ENCODE measurements at places on chromosomes 1 and 21.

GRCh38 chr1:16321176-16321867, 31.0 kb downstream of the FBXO42 start:
- no peak for DNase-seq

DNA sequence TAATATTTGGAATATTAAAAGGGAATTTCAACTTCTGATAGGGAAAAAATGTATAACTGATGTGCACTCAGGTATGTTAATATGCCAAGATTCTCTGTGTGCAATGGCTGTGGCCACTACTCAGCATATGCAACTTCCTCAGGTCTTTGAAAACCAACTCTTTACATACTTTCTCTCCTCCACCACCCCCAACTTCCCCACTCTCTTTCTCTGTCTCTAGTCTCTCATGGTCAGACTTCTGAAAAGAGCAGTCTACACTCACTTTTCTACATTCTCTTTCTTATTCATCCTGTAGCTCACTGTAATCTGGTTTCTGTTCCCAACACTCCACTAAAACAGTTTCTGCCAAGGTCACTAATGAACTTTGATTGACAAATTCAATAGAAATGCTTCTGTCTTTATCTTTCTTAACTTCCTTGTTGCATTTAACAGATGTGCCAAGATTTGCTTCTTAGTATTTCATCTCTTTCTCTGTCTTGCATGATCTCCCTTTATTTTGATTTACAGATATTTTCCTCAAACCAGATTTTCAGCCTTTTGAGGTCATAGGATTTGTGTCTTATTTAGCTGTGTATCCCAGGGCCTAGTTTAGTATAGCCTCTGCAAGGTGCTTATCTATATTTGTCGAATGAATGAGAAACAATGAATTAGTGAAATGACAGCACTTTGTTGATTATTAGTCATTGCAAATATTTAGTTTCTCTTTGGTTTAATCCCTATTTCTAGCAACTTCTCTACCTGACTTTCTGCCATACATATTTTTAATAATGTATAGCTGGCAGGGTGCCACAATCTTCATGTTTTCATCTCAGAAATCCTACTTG, 168.9 kb downstream of the LMO4 start:
- DNase-seq: no peak

GRCh38 chr1:71861022-71861421, 421.3 kb downstream of the NEGR1 start:
- DNase-seq: peak; percentile 49

GRCh38 chr1:208988811-208989222, 594.7 kb upstream of the CAMK1G start:
- peak; percentile 43 for DNase-seq

- peak; percentile 28 for DNase-seq
Measured at GRCh38 chr1:247906504-247907047, 11.2 kb downstream of the OR2W3 start.

DNA sequence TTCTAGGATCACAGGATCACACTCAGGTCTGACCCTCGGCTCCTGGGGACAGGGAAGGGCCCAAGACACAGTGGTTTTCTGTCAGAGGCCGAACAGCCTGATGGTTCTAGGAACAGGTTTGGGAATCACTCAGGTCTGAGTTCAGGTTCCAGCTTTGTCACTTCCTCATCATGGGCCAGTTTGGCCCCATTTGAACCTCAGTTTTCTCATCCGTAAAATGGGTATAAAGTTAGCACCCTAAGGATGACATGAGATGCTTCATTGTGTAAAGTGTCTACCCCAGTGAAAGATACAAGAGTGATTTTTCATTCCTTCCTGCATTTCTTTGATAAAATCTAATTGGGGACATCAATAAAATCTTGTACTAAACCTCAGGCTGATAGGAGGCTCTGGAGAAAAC, 11.2 kb upstream of the ACTL8 start:
- no peak for DNase-seq

- no peak for DNase-seq
Measured at GRCh38 chr1:36797761-36798160, 236.6 kb downstream of the GRIK3 start.

DNA sequence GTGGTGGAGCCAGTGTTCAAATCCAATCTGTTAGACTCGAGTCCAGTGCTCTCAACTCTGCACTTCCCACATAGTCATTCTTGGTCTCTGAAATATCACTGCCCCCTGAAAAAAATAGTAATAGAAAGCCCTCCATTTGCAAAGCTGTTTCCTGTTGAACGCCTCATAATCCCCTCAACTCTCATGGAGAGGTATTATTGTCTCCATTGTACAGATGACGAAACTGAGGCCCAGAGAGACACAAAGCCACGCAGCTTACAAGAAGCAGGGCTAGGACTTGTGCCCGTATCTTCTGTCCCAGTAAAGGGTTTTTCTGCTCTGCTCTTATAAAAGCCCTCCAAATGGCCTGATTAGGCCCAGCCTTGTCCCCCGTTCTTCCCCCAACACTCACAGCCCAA, 6.2 kb upstream of the ARHGEF19 start:
- no peak for DNase-seq

DNA sequence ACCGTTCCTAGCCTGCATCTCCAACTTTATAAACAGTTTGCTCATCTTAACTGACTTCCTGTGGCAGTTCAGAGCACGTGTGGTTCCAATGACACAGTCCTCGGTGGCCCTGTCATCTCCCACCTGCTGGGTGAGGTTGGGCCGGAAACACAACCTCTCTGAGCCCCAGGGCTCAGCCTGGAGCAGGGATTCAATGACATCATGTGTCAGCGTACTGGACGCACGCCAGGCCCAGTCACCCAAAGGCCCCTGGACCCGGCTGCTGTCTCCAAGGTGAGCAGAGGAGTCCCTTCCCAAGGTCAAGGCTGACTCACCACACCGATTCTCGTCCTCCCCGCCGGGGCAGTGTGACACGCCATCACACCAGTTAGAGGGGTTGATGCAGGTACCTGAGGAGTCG, 19.9 kb downstream of the TMPRSS2 start:
- DNase-seq: no peak

DNA sequence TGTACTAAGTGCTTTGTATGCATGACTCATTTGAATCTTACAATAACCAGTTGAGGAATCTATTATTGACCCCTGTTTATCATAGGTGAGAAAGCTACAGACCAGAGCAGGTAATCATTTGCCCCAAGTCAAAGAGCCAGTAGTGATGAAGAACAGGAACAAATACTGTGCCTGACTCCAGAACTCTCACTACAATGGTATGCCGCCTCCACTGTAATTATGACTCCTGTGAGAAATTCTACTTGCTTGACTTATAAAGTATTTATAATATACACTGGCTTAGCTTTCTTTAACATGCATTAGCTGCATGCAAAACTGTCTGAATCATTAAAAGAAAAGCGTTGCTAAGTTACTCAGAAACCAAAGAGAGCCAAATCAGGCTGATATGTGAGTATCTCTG, 92.6 kb downstream of the ZNF281 start:
- peak; percentile 78 for DNase-seq

GRCh38 chr1:169072945-169073725, 33.4 kb upstream of the ATP1B1 start:
- DNase-seq: no peak
